Hematopoietic multipotent progenitor cell treated with erythropoietin and hydrocortisone succinate and interleukin-3 and kit ligand, for 4 days (in vitro differentiated cells): ENCODE measurements at places on chromosomes 5 and 9.

GRCh38 chr5:142618130-142618523, 67.8 kb downstream of the FGF1 start:
- no peak for DNase-seq

DNA sequence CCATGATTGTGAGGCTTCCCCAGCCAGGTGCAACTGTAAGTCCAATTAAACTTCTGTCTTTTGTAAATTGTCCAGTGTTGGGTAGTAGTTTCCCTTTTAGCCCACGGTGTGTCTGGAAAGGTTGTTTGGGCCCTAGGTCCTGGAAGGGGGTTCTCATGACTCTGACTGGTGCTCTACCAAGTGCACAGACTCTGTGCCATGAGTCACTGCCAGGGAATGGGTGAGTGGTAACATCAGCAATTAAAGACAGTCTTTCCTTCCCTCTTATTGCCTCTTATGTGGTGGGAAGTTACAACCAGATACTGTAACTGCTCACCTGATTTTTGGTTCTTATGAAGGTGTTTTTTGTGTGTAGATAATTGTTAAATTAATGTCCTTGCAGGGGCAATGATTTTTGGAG, 141.2 kb downstream of the PRDM9 start:
- DNase-seq, result no peak

DNA sequence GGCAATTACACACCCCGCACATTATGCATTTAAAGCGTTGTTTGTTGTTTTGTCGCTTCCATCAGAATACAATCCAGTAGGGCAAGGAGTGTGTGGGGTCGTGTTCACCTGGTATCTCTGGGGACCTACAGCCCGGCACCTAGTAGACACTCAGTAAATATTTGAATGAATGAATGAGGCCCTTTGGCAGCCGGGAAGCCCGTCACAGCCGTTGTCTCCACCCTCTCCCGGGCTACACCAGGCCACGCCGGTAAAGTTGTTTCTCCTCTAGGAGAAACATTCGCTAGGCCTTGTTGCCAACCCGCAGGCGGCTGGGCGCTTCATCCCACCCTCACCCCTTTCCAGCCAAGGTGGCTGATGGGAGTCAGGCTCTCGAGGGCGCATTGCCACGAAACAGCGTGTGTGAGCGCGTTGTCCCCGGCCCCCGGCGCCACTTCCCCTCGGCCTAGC, 876 bp upstream of the JAK2 start:
- DNase-seq, result no peak

DNA sequence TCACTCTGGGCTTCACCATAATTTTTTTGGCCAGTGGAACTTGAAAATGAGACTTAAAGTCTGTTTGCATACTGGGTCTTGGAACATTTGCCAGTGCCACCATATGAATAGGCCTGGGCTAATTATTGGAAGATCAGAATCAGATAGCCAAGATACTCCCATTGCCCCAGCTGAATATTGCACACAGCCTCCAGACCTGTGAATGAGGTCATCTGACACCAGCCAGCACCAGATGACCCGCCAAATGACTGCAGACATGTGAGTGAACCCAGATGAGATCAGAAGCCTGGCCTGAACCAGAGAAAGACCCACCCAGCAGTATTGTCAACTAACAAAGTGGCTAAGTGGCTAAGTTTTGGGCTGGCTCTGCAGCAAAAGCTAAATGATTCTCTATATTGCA, 220.5 kb upstream of the MPDZ start:
- DNase-seq, result no peak

- no peak for DNase-seq
Observed at GRCh38 chr9:23707249-23707648, 118.8 kb downstream of the ELAVL2 start.

GRCh38 chr5:36889264-36889663, 12.7 kb downstream of the NIPBL start:
- DNase-seq, result no peak

DNA sequence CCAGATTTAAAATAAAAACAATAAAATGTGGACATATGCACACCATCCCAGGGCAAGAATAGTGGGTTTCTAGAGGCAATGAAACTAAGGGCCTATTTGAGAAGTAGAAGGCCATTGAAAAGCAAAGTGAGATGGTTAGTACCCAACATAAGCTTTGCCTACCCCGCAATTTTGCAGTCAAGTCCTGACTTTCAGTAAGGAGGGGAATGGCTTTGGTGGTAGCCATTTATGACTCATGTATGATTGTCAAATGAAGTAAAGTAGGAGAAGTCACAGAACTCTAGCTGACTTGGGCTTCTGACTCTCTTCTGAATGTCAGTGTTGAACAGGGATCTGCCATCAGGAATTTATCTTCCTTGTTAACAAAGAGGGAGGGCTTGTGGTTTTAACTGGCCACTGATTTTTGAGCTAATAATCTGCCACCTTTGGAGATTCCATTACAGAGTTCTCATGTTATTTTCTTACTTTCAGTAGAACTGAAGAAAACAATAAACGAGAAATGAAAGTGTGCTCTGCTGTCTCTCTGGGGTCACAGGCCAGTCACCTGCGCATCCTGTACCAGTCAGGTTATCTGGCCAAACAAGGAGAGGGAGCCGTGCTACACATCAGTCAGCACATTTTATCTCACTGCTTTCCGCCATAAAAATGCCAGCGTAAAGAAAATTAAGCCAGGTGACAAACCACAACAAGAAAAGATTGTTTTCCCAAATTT, 14.3 kb upstream of the SNCAIP start:
- DNase-seq, result no peak

GRCh38 chr5:64836190-64836755, 67.5 kb downstream of the CWC27 start:
- no peak for DNase-seq

DNA sequence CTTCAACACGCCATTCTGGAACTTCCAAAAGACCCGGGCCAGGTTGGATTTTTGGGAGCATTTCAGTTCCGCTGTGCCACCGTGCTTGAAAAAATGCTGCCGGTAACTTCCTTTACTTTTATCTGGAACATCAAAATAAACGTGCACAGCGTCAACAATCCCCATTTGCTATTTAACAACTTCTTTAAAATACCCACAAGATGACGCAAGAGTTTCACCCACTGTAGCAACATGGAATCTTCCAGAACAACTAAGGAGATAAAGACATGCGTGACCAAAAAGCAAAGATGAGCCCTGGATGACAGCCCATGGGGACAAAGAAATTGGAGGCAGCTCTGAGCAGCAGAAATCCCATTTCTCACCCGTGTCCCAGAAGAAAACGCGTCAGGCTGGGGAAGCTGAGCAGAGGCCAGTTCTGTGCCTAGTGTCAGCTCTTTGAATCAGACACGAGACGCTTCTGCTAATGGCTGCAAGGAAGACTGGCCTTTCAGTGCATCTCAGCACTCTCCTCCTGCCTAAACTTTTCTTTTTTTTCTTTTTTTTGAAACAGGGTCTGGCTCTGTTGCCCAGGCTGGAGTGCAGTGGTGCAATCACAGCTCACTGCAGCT, 61.3 kb downstream of the SECISBP2 start:
- peak; percentile 82 for DNase-seq

DNA sequence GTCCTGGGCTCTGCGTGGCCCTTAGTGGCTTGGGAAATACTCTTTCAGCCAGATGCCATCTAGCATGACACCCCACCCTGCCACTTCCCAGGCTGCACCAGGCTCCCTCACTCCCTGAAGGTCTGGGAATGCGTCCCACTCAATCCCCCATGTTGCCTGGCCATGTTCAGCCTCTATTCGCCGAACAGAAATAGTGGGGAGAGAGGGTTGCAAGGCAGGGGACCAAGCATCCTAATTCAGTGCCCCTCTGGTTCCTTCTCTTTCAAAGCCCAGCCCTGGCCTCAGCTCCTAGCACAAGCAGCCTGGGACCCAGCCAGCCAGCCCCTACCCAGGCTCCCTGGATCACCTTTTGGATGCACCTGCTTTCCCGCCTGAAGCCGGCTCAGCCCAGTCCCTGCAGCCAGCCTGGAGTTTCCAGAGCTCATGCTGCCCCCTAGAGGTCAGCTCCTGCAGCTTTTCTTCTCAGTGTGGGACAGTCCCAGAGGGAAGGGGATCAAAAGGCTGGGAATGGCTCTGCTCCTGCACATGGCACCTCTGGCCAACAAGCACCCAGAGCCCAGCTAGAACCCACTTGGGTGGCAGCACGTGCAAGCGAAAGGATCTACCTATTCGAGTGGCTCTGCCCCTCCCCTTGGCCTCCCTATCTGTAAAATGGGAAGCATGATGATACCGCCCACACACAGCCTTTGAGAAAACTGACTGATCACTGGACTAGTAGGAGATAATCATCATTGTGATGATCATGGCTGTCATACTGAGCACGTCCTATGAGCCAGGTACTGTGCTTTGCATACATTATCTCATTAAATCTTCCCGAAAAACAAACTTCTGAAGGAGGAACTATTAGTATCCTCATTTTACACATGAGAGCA, 48.7 kb upstream of the C5orf58 start:
- DNase-seq, result peak; percentile 71

GRCh38 chr9:121784731-121785411, 133.4 kb downstream of the DAB2IP start:
- peak; percentile 51 for DNase-seq

- no peak for DNase-seq
Observed at GRCh38 chr9:21121079-21121478, 20.6 kb downstream of the IFNW1 start.

DNA sequence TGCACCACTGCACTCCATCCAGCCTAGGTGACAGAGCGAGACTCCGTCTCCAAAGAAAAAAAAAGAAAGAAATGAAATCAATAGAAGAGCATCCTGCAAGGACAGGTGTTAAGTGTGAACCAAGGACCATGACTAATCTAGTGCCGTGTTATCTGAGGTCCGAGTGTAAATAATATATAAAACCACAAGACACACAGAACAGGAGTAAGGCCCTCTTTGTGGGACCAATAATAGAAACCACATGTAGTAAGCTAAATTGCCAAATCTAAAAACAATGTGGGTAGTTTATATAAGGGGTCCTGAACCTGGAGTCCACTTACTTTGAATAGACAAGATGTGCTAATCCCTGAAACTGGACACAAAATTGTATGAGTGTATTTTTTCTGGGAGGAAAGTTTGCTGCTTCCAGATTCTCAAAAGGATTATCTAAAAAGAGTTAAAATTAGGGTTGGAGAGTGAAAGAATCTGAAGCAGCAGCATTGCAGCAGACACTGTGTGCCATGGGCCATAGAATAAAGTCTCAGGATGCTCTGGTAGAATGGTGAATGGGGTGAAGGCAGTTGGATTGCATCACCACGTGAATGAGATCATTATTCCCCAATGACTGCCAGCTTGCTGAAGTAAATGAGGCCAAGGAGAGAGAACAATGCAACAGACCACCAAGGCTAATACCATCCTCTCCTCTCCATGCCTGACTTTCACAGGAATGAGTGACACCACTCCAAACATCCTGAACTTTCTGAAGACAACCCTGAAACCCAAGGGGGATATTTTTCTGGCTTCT, 222.7 kb downstream of the DCP2 start:
- peak; percentile 16 for DNase-seq
